Cortex of kidney (tissue), 1 donor: ENCODE measurements at places on chromosomes 12 and 14.

DNA sequence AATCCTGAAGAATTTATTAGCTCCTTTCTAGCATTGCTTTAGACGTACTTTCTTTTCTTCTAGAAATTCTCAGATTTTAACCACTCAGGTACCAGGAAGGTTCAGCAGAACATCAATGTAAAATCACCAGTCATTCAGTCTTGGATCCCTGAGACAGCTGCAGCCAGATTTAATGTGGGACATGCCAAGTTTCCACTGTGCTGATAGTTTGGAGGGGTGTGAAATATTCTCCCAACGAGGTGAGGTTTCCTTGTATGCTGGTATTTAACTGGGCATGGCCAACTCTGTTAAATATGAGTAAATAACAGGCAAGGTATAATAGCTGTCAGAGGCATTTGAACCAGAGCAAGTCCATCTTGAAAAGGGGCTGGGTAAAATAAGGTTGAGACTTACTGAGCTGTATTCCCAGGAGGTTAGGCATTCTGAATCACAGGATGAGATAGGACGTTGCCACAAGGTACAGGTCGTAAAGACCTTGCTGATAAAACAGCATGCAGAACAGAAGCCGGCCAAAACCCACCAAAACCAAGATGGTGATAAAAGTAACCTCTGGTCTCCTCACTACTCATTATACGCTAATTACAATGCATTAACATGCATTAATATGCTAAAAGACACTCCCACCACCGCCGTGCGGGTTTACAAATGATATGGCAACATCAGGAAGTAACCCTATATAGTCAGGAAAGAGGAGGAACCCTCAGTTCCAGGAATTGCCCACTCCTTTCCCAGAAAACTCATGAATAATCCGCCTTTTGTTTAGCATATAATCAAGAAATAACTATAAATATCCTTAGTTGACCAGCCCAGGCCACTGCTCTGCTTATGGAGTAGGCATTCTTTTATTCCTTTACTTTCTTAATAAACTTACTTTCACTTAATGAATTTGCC is 75.2 kb upstream of the RASSF8 start:
- DNase-seq, result no peak

- no peak for DNase-seq
These were observed 50.6 kb downstream of the BCL11B start for GRCh38 chr14:99221445-99221844.

DNA sequence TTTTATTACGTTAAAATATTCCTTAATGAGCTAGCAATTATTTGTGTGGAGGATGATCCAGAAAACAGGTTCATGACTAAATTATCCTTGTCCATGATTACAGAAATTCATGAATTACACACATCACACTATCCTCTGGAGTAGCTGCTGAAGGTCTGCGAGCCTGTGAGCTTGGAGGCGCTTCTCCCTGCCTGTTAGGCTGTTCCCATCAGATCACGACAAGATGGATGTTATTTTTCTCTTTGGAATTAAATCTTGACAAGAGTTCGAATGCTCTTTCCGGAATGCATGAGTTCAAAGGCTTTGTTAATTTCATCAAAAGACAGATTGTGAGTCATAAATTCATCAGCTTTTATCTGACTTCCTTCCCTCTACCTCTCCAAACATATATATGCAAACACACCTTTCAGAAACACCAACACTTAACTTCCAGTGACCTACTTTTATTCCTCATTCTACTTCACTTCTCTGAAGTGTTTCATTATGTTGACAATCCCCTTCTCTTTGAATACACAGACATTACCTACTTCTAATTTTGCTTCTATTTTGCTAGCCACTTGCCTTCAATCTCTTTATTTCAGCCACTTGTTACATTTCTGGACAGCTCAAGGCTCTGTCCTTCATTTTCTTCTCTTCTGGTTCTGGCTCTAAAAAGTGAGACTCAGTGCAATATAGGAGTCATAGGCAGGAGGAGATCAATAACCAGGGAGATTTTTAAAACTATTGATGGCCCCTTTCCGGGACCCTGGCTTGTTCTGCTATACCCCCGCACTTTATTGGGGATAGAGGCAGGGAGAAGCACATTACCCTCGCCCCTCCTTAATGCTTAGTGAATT is 274.6 kb downstream of the BTG1 start:
- no peak for DNase-seq

DNA sequence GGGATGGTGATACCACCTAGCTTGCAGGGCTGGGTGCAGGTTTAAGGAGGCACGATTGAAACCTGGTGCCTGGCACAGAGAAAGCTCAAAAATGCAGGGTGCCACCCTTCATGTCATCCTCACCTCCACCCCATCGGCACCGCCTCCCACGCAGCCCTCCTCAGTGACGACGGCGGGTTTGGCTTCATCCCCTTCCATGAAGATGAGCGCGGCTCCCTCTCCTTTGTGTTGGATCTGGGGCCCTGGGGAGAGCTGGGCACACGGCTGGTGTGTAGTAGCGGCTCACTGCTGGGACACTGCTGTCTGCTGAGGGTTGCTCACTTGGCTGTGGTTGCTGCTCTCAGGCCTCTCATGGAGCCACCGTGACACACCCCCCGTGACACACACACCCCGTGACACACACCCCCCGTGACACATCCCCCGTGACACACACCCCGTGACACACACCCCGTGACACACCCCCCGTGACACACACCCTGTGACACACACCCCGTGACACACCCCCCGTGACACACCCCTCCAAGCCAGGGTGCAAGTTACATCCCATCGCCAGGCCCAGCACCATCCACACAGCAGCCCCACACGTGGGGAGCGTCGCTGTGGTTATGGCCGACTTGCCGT is 42.9 kb upstream of the FZD10 start:
- DNase-seq, result no peak

DNA sequence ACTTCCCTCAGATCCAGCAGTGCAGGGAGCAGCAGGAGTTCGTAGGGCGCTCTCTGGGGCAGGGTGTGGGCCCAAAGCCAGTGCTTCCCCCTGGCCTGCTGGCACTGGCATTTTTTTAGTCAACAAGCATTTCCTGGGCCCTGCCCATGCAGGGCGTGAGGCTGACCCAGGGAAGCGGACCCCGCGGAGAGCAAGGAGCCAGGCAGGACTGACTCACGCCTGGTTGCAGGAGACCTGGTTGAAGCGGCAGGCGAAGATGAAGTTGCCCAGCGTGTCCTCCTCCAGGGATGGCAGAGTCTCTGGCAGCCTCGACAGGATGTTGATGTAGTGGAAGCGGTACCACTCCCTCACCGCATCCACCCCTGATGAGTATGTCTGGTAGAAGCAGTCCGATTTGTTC is 13.5 kb downstream of the SCNN1A start:
- DNase-seq, result no peak

DNA sequence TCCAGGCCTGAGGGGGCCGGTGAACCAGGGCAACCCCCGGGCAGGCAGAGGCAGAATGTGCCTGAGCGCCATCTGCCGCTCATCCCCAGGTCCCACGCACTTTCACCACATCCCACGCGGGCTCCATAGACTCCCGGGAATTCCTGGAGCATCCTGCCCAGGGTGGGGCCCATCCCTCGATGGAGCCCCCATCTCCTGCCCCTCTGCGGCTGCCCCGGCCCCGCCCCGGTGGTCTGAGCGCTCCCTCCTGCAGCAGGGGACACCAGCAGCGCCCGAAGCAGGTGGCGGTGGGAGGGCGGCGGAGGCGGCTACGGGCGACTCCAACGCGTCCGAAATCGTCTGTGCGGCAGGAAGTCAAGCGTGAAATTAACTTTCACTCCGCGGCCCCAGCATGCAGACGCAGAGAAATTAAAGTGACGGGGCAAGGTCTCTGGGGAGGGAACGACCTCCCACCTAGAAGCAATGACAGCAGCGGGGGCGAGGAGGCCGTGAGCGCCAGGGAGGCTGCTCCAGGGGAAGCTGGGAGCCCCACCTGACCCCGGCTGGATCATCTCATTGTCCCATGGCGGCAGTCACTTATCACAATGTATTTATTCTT is 122.2 kb downstream of the NCOR2 start:
- no peak for DNase-seq

DNA sequence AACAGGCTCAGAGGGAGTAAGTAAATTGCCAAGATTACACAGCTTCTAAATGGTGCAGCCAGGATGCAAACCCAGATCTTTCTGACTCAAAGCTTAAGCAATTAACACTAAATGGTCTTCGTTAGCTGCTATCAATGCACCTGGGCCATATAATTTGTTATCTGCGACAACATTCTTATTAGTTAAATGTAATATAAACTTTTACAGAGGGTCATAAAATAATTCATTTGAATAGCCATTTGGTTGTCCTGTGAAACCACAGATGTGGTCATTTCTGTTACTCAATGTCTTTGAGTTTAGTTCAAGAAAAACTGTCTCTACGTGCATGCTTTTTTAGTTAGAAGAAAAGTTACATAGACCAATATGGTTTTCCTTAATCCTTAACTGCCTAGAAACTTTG is 22.1 kb upstream of the NAP1L1 start:
- no peak for DNase-seq

GRCh38 chr14:93108105-93108504 is 7.6 kb downstream of the ITPK1 start:
- DNase-seq, result no peak

DNA sequence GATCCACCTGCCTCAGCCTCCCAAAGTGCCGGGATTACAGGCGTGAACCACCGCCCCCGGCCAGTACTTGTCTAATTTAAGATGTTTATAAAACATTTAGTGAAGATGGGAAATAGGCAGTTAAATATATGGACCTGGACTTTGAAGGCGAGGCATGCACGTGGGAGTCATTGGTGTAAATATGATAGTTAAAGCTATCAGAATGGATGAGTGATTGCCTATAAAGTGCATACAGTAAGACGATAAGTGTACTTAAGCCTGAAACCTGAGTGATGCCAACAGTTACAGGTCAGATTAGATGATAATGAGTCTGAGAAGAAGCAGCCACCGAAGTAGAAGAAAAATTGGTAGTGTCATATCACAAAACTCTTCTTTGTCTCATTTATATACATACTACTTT is 11.5 kb downstream of the RAD51B start:
- DNase-seq, result no peak

- no peak for DNase-seq
These were observed 22.7 kb upstream of the PPM1A start for GRCh38 chr14:60226298-60226697.

DNA sequence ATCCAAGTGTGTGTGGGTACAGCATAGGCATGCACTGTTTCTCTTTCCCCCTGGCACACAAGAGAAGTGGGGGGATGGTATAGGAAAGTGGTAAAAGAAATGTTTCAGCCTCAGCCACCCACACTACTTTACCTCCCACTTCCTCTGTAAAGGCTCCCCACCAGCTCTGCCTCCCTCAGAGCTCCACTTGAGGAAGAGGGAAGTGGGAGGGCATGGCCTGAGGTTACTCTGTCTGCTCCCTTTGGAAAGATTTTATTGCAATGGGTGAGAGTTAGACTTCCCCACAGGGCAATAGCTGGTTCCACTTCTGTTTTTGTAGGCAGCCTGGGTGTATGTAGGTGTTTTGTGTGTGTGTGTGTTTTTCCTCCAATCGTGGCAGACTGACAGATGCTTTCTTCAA is 145.3 kb downstream of the SSPN start:
- no peak for DNase-seq

DNA sequence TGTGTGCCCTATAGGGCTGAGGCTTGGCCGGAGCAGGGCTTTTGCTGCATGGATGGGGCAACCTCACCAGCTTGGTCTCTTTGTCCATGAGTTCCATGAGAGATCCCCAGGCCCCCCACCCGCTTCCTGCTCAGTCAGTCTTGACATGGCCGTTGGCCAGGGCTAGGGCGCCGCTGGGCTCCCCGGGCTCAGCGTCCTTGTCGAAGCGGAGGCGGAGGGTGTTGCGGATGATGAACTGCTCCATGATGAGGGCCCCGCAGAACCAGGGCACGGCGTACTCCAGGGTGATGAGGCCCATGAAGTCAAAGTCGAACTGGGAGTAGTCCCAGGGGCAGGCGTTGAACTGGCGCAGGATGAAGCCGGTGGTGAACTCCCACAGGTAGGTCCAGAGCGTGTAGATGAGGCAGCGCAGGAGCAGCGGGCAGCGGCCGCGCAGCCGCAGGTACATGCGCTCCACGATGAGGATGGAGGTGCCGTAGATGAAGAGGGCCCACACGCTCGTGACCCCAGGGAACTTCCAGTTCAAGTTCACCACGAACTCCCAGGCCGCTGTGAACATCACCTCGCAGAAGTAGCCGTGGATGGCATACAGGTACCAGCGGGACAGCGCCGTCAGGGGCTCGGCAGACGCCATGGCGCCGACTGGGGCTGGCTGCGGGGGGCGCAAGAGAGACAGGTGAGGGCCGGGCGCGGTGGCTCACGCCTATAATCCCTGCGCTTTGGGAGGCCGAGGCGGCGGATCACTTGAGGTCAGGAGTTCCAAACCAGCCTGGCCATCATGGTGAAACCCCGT is 15.0 kb downstream of the TMEM229B start:
- no peak for DNase-seq

- no peak for DNase-seq
These were observed 8.5 kb downstream of the COQ6 start for GRCh38 chr14:73958591-73958990.

DNA sequence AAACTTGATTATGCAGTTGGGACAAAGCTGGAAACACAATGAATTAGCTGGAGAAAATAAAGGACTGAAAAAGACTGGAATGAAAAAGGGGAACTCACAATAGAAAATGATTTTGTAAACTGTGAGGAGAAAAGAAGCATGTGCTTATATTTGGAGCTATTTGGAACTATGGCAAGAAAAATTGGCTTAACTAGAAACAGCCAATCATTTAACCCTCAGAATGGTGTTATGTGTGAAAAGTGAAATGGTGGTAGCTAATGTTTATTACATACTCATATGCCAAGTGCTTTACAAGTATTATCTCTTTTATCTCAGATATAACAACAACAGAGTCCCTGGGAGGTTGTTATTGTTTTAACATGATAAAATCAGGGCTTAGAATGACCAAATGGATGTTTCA is 583.1 kb upstream of the SEL1L start:
- no peak for DNase-seq

GRCh38 chr12:124399622-124400021 is 104.7 kb downstream of the RFLNA start:
- no peak for DNase-seq

DNA sequence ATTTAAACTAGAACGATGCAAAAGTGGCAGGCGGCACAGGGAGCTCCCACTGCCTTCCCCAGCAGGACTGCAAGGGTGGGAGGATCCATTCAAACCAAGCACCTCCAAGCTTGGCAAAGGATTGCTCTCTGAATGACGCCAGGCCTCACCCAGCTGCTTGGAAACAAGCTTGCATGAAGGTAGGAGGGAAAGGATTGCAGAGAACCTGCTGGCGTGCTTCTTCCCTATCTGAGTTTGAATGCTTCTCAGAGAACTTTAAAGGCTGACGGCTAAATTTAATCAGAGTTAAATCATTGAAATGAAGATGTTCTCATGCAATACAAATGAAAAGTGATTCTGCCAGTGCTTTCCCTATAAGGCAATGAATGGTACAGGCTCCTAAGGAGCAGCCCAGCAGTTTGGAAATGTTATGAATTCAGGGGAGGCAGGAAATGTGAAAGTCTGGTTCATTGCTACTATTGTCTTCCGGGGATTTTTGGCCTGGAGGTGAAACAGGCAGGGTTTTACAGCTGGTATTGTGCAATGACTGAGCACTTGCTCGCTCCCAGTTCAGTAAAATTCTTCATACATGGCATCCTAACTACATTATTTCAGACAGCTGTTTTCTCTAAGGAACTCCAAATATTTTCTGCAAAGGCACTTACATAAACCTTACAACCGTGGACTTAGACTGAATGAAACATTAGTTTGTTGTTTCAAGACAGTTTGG is 31.9 kb upstream of the DUSP6 start:
- no peak for DNase-seq

GRCh38 chr12:50006754-50007442 is 18.4 kb downstream of the RACGAP1 start:
- no peak for DNase-seq
